ENCODE measurements at places on chromosomes 4 and X.

GRCh38 chr4:183299464-183299863 is 20.6 kb downstream of the CLDN22 start:
- no peak for DNase-seq

- DNase-seq, result peak; percentile 49
These were observed 754 bp upstream of the KLF3 start for GRCh38 chr4:38663090-38663800.

GRCh38 chr4:86271057-86271456 is 88.8 kb downstream of the MAPK10 start:
- no peak for DNase-seq

- DNase-seq, result peak; percentile 87
These were observed 19.5 kb downstream of the UTP14A start for GRCh38 chrX:129925305-129926092.

GRCh38 chrX:41514179-41514578 is 67.0 kb downstream of the NYX start:
- DNase-seq, result no peak

GRCh38 chr4:71239365-71239764 is 99.5 kb upstream of the SLC4A4 start:
- no peak for DNase-seq
